ENCODE measurements at places on chromosomes 16 and 17.

GRCh38 chr17:48610282-48611211 lies at the start of gene HOXB7:
HOXB7 (minus strand) TSS chr17:48611017; CDS start chr17:48610918, 99 bp downstream.
- DNase-seq: peak; percentile 32

DNA sequence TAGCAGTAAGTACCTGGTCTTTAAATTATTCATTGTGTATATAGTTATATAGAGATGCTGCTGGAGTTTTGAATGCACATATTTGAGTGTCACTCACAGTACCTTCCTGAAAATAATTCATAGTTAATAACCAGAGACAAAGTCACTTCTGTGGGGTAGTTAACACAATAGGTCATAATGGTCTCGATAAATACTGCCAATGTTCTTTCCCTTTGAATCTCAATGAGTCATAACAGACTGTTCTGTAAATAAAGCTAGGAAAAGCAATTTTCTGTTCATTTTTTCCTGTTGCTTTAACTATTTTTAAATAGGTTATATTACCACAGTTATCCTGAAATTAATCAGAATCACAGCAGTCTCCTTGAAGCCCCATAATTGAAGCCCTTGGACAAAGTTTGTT lies 87.2 kb downstream of the MAP2K4 start:
- DNase-seq: no peak

GRCh38 chr16:50910736-50911100 lies 168.8 kb downstream of the CYLD start:
- DNase-seq: no peak

GRCh38 chr17:34354637-34355036 lies 1.6 kb upstream of the CCL13 start:
- no peak for DNase-seq

- DNase-seq: no peak
Measured at GRCh38 chr17:72890711-72891110, 201.8 kb downstream of the SLC39A11 start.

GRCh38 chr17:4540224-4540651 lies 14.9 kb downstream of the MYBBP1A start:
- no peak for DNase-seq

- no peak for DNase-seq
Measured at GRCh38 chr17:43701318-43701743, 39.6 kb upstream of the MEOX1 start.

- no peak for DNase-seq
Measured at GRCh38 chr16:25635454-25635853, 56.3 kb upstream of the HS3ST4 start.

DNA sequence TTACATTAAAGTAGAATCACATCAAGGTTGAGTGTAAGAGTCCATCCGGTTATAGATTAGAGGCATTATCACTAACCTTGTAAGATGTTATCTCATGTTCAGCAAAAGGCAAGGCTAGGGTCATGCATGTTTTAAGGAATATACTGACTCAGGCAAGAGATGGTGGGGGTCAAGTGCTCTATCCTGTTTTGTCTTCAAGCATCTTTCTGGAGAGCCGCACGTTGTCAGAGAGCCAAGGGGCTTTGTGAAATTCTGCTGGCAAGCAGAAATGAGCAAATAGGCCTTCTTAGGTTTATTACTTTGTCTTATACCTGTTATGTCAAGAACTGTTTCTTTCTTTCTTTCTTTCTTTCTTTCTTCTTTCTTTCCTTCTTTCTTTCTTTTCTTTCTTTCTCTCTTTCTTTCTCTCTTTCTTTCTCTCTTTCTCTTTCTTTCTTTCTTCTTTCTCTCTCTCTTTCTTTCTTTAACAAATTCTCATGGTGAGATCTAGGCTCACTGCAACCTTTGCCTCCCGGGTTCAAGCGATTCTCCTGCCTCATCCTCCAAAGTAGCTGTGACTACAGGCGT lies 47.3 kb upstream of the IL34 start:
- no peak for DNase-seq

- peak; percentile 70 for DNase-seq
Measured at GRCh38 chr17:59311051-59311468, 20.4 kb upstream of the YPEL2 start.

GRCh38 chr17:67461876-67462275 lies 84.8 kb downstream of the PITPNC1 start:
- DNase-seq: no peak

- no peak for DNase-seq
Measured at GRCh38 chr16:17152311-17152710, 318.4 kb downstream of the XYLT1 start.

Data from CD4-positive, alpha-beta T cell treated with Interleukin-6 at 100 ng/mL for 8 hours (primary cell).